Activated naive CD4-positive, alpha-beta T cell (primary cell): ENCODE measurements at places on chromosomes 13 and 19.

DNA sequence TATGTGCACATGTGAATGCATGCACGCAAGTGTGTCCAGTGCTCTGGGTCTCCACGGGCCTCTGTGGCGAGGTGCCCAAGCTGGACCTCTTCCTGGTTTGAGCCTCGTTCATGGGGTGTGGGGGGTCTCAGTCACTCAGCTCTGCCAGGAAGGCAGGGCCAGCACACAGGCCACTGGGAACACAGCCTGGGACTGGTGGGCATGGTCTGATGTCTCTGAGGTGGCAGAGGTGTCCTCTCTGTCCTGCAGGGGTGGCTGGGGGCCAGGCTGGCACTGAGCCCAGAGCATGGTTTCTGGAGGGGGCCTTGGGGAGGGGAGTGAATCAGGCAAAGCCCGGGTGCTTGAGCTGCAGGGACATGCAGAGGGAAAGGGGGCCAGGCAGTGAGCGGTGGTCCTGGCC lies 9.4 kb downstream of the LRP3 start:
- DNase-seq, result no peak

DNA sequence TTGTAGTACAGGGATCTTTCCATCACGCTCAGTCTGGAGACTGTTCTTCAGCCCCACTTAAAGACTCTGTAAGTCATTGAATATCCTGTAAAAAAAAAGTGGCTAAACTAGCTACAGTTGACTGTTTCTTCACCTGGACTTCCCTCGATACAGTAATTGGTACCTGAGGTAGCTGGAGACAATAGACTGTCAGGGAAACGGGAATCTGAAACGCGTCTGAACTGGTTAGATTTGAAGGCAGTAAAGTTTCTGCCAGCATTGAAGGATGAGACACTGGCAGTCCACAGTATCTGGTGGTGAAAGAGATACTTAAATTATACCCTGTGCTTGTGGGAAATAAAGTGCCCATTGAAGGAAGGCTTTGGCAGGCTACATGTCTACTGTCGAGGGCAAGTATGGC lies 550.5 kb downstream of the IRS2 start:
- no peak for DNase-seq

DNA sequence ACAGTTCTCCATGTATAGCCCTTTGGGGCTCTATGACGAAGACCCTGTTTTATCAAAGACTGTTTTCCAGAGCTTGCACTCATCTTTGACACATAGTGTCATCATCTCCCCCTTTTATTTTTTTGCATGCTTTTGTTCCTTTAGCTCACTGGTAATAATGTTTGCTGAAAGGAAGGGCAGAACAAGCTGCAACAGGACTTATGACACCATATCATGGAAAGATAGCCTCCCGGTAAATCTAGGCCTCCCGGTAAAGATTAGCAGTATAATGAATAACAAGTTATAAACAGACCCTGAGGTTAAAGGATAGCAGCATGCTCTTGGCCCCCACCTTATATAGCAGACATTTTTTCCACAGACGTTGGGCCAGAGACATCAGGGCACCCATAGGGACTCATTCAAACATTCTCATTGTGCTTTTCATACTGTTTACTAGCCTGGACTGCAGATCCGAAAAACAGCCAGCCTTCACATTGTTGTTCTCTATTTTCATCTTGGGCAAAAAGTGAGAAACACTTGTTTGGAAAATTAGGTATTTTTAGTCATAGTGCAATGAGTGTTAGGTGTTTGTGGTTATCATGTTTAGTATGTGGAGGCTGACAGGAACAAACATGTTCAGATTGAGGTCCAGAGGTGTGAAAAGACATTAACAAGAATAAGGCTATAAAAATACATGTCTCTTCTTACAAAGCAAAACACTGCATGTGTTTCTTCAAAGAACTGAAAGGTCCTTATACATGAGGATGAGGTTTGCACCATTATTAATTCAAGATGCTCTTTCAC lies 136.9 kb upstream of the SPRY2 start:
- DNase-seq, result no peak

DNA sequence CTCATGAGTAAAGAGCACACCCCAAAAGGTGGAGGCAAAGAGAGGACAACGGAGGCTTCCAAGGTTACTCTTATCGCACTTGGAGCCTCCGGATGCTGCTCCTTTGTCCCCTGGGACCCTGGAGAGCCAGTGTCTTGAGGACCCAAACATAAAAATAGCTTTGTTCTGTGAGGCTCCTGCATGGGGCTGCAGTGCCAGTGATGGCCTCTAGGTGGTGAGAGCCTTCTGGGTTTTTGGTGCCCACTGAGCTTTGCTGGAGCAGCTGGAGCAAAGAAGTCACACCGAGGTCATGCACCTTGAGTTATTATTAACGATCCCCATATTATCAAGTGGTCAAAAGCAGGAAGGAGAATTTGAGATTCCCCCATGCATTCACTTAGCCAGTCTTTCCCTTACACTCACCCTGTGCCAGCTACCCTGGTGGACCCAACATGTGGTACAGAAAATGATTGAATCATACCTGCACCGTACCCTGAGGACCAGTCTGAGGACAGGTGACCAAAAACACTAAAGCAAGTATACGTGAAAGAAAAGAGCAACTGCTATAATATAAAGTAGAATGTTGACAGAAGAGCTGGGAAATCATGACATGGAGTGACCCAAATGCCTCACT lies 41.5 kb downstream of the ZNF682 start:
- DNase-seq, result no peak

DNA sequence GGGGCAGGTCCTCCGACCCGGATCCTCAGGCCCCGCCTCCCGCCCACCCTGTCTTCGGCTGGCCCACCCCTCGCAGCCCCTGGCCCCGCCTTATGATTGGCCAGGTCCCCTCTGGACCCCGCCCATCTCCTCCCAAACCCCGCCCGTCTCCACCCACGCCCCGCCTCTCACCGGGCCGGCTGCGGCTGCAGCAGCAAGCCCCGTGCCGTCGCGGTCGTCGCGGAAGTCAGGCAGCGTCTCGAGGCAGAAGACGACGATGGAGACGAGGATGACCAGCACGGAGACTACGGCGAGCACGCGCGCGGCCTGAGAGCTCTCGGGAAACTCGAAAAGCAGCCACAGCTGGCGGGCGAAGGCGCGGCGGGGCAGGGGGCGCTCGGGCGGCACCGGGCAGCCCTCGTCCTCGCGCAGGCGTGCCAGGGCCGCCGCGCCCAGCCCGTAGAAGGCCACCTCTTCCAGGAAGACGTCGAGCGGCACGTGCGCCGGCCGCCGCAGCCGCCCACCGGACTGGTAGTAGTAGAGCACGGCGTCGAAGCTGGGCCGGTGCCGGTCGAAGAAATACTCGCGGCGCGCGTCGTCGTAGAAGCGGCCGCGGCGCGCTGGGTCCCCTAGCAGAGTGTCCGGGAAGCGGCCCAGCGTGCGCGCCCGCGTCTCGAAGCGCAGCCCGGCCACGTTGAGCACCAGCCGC lies 495 bp downstream of the KCNA7 start:
- no peak for DNase-seq

GRCh38 chr19:50489461-50490011 lies 12.9 kb upstream of the GARIN5A start:
- no peak for DNase-seq

DNA sequence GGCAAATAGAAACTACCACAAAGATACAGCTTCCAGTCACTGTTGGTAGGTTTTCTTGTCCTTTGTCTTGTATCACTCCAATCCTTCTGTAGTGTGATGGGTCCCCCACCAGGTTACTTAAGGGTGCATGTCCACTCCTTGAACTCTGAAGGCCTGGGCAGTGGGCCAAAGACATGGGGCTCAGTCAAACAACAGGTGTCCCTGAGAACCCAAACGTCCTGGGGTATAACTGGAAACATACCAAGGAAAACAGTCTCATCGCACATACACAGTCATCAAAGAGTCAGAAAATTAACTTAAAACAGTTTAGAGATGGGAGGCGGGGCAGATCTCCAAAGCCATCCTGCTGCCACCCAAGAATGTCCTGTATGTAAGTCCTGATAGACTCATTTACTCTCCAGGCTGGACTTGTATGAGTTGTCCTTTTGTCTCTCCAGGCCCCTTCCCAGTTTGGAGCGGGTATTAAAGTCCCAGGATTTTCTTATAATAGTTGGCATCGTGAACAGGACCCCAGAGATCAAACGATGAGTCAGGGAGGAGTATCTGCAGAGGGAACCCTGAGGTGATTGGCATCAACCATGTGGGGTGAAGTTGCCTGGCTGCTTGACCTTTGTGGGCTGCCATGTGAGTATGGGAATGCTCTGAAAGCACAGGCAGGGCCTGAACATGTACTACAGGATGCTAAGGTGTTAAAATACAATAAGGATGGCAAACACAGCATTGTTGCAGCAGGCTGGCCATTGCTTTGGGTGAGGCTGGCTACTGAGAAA lies 613.2 kb upstream of the KLF12 start:
- no peak for DNase-seq

- DNase-seq, result no peak
Measured at GRCh38 chr13:40175639-40176038, 490.8 kb downstream of the FOXO1 start.

GRCh38 chr13:100139817-100140216 lies 50.9 kb downstream of the PCCA start:
- no peak for DNase-seq

GRCh38 chr19:2997720-2998119 lies 20.4 kb downstream of the TLE6 start:
- DNase-seq, result no peak

DNA sequence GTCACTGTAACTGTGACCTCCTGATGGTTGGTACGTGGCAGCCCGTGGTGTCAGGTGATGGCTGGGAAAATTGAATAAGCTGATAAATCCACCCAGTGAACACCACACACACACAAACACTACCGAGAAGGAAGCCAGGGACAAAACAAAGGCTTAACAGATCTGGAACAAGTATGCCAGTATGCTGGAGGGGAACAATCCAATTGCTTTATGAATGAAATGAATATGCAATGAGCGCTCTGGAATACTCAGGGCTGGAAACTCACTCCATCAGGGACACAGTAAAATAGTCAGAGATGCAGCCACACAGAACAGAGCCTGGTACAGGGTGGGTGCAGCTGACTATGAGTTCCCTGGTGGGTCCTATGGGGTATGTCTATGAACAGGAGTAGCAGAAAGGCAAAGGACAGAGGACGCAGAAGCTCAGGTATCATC lies 16.7 kb downstream of the TMTC4 start:
- no peak for DNase-seq

DNA sequence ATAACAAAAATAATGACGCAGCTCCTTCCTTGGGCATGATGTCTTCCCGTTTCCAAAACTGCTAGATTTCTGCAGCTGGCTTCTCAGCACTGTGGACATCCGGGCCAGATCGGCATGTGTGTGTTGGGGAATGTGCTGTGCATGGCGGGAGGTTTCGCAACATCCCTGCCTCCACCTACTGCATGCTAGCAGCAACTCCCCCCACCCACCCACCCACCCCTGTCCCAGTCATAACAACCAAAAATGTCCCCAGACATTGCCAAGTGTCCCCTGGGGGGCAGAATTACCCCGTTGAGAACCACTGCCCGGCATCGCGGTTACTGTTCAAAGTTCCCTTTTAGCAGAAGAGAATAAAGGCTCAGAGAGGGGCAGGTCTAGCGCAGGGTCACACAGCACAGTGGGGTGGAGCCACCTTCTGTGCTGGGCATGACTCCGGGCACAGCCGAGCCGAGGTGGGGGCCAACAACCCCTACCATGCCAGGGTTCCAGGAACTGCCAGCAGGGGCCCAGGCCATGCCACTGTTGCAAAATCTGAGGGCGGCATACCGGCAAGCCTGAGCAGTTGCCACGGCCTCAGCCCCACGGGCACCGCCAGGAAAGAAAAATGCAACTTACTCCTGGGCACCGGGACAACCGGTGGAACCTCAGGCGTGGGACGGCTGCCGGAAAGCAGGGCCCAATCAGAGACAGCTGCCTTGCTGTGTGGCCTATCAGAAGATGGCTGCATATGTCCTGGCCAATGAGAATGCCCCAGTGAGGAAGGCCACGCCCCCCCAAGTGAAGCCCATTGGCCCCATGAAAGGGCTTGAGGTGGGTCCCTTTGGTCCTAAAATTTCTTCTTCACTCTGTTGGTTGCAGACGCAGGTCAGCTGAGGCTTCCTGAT lies 22.5 kb upstream of the NFIC start:
- no peak for DNase-seq

GRCh38 chr13:51342706-51343105 lies 3.2 kb downstream of the SERPINE3 start:
- DNase-seq, result no peak

GRCh38 chr19:17103177-17103576 lies 27.6 kb downstream of the MYO9B start:
- no peak for DNase-seq

- no peak for DNase-seq
Measured at GRCh38 chr13:44040070-44040817, 160.5 kb downstream of the LACC1 start.

DNA sequence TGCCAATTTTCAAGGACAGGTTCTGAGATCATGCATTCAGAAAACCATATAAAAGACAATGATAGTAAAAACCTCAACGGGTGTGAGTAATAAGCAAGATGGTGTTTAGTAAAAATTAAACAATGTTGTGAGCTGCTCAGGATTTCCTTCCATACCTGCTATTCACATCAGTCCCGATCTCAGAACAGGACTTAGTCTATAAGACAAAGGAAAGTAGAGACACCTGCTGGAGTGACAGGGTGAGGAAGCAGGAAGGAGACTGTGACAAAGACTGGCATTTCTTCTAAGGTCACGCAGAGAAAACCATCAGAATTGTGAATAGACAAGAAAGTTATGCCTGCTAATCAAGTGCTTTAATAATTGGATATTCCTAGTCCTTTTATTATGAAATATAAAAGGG lies 648.0 kb downstream of the DACH1 start:
- DNase-seq, result no peak

DNA sequence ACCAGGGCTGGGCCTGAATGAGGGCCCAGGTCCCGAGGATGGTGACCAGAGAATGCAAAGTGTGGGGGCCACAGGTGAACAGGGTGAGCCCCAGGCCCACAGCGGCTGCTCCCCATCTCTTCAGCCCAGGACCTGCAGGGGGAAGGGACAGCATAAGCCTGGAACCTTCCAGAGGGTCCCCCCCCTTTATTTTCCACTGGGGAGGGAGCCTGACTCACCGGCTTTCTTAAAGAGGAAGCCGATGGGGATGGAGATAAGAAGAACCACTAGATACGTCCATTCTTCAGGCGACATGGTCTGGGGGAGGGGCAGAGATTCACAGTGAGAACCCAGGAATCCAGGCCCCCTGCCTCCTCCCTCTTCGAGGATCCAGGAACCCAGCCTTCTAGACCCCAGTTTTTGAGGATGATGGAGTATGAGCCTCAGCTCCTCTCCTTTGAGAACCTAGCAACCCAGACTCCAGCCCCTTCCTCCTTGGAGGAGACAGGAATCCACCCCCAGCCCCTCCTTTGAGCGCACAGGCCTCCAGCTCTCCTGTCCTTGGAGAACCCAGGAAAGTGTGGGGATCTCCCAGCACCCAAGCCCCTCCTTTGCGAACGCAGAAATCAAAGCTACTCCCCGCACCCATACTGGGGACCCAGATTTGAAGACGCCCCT lies 1.0 kb downstream of the MBOAT7 start:
- no peak for DNase-seq

- DNase-seq, result no peak
Measured at GRCh38 chr13:39159846-39160370, 121.7 kb downstream of the NHLRC3 start.
